Caki2 (cell line): ENCODE measurements at places on chromosomes 5 and 9. TPM values are rescaled to one million over a fixed set of nuclear protein-coding genes. Genes with fewer than 3 reads are reported as not detected.

The LRRC19 gene
- not detected in 2 replicates for total RNA-seq

The SCGB3A1 gene
- not detected in 2 replicates for total RNA-seq

The FGFR4 gene
- total RNA-seq = 110 and 132 TPM in 2 replicates

The LHX6 gene
- 0.12 and 0.74 TPM in 2 replicates for total RNA-seq
